AML-193 (cell line): ENCODE measurements at places on chromosomes 13 and 19.
A peak's percentile ranks its signal among the peaks of the same experiment; 100 is the strongest.

GRCh38 chr13:34416971-34417380 lies 525.1 kb upstream of the NBEA start:
- no peak for DNase-seq

DNA sequence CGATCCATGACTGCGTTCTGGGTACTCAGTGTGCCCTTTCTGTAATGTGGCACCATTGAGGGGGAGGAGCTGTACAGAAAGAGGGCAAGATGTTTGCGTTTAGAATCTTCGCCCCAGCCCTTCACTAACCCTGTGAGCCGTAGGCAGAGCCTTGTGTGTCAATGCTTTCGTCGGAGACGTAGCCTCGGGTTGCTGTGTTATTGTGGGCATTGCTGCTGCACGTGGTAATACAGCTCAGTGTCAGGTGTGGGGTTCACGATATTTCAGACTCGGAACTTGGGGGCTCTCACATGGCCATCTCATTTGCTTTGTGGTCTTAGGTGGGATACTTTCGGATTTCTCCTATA lies 6.1 kb downstream of the RPS9 start:
- no peak for DNase-seq

GRCh38 chr13:53042877-53043276 lies 14.3 kb downstream of the OLFM4 start:
- DNase-seq, result no peak

- peak; percentile 58 for DNase-seq
Measured at GRCh38 chr19:10936661-10937084, 8.1 kb downstream of the TIMM29 start.

DNA sequence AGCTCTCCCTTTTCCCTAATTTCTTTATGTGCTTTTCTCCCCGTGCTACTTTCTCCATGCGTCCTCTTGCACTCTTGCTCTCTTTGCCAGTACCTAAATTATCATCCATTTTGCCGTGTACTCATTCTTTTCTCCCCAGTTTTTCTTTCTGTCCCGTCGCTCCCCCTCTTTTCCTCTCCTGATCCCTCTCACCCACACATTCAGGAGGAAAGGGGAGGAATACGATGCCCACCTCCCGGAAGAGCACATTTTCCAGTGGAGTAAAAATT lies 821 bp downstream of the ZNF616 start:
- DNase-seq, result no peak

- DNase-seq, result no peak
Measured at GRCh38 chr13:48680756-48681392, 27.1 kb downstream of the CYSLTR2 start.

- no peak for DNase-seq
Measured at GRCh38 chr13:94556621-94557020, 39.3 kb downstream of the TGDS start.

DNA sequence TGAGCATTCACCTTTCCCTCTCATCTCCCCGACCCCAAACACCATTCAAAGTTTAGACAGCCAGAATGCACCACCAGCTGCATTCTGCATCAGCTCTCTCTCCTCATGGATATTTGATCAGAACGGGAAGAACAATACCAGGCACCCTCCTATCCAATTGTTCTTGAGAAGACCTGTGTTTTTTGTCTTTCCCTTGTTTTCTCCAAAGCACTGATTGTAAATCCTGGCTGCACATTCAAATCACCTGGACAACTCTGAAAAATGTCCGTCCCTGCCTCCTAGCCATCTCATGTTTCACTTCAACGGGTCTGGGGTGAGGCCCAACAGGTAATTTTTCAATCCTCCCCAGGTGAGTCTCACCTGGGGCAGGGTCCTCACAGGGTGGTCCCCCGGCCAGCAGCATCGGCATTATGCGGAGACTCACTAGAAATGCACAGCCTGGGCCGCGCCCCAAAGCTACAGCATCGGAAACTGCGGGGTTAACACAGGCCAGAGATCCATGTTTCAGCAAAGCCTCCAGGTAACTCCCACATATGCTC lies 5.5 kb downstream of the IRS2 start:
- no peak for DNase-seq

GRCh38 chr13:112876305-112877000 lies 92.6 kb upstream of the MCF2L start:
- no peak for DNase-seq

DNA sequence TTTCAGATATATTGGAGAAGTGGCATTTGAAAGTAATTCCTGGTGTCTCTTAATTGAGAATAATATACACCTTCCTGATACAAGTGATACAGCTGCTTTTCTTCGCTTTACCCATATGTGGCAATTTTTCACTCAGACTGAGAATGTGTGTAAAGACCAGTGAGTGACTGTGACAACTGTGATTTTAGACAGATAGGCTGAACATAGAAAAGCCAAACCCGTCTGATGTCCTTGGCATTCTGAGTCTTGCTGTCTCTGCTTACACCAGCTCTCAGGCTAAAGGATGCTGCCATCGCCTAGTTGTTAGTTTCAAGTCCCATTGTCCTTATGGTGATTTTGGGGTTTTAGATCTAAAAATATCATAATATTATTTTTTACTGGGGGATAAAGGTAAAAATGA lies 492.6 kb downstream of the RFC3 start:
- no peak for DNase-seq
